CD4-positive, alpha-beta T cell (primary cell): ENCODE measurements at places on chromosomes 4 and X.

DNA sequence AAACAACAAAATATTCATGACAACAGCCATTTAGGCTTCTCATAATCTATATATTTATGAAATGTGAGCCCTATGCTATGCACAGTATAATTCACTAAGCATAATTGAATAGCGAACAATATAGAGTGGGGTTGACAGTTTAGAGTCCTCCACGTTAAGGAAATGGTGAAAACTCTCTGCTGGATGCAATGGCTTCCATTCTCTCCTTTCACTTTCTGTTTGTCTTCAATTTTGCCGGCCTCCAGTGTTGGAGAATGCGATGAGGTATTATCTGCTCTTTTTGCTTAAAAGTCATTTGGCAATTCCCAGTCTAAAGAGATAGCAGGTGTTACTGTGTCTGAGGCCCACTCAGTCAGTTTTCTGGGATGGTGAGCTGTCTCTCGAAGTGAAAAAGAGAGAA is 52.1 kb downstream of the NPY5R start:
- no peak for DNase-seq

DNA sequence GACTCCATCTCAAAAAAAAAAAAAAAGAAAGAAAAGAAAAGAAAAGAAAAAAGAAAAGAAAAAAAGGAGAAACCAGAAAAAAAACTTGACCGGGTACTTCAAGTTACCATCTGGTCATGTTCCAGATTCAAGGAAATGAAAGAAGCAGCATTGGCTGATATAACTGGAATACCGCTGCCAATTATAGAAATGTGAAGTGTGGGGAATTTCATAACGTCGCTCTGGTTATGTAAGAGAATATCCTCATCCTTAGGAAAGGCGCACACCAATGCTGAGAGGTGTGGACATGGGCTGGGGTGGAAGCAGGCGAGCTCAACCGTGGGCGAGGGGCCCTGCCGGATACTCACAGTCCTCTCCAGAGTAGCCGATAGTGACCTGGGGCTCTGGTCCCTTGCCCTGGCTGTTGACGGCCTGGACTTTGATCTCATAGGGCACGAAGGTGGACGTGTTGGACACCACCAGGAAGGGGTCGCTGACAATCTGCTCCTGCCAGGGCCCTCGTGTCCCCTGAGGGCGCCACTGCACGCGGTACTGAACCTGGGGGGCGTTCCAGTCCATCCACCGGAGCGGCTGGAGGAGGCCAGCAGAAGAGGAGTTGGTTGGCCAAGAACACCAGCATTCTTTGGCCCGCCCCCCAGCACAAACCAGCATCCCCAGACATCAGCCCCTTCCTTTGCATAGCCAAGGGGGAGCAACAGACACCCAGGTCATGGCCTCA is 19.5 kb downstream of the L1CAM start:
- DNase-seq, result no peak

- no peak for DNase-seq
Observed at GRCh38 chrX:38175139-38175538, 45.5 kb downstream of the SRPX start.

DNA sequence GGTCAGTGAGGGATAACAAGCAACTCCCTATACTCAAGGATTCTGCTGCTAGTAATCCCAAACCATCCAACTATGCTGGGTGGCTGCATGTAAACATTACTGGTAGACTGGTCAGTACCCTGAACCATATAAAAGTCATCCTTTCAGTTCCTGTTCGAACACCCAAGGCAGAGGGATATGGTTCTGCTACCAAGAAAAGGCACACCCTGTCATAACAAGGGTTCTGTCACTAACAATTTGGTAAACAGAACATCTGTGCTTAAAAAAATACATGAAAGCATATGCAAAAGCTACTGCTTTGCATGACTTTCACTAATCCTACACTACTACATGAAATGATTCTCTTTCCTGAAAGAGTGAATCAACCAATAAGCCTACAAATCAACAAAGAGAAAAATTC is 76.8 kb upstream of the MCF2 start:
- DNase-seq, result no peak

DNA sequence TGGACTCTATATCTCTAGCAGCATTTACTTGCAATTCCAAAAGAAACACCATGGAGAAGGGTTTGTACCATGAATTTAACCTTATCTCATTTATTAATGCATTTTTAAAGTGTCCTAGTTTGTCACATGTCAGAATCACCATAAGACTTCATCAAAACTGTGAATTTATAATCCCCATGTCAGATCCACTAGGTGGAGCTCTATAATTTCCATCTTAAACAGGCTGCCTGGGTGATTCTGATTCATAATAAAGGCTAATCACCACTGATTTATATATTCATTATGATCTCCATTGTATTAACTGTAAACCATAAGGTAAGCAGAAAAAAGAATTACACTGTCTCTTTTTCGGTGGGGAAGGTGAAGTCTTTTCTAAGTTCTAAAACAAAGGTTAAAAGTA is 4.0 kb downstream of the TCEAL2 start:
- no peak for DNase-seq

GRCh38 chr4:185902654-185903053 is 90.7 kb upstream of the SORBS2 start:
- no peak for DNase-seq

DNA sequence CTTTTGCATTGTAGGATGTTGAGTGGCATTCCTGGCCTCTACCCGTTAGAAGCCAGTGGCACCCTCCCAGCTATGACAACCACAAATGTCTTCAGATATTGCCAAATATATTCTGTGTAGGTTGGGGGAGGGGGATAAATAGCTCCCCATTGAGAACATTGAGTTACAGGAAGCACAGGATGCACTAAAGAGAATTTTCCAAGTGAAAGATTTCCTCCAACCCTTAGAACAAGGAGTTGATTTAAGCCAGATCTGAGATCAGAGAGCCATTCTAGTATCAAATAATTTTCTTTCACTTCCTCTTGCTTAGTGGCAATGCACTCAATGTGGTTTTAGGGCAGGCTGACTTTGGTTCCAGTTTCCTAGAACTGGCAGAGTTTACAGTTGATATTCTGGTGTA is 436.6 kb downstream of the C4orf33 start:
- no peak for DNase-seq

- DNase-seq, result peak; percentile 35
Observed at GRCh38 chr4:56757821-56758411, 63.6 kb downstream of the SPINK2 start.

GRCh38 chrX:154019633-154020528 is at the start of gene IRAK1:
Gene IRAK1 (minus strand): TSS chrX:154019902. CDS start chrX:154019812, 90 bp downstream.
- peak; percentile 80 for DNase-seq

DNA sequence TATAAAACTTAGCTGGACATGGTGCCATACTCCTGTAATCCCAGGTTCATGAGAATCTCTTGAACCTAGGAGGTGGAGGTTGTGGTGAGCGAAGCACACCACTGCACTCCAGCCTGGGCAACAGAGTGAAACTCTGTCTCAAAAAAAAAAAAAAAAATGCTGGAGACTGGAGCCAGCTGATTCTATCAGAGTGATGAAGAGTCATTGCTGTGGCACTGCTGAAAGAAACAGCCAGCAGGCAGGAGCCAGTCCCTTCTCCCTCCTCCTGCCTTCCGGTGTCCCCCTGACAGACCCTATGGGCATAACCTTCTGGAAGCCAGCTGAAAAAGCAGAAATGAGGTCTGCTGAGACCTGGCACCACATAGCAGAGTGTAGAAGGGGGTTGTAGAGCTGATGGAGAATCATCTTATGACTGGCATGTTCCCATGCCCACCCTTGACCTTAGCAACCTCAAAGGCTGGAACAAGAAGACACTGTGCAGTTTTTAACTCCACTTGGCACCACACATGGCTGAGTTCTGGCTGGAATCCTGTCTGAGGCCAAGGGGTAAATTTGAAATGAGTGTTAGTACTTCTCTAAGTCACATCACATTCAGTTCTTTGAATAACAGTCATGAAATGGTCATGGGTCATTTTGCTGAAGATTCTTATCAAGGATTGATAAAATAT is 2.6 kb upstream of the SPINK2 start:
- DNase-seq, result no peak

- DNase-seq, result no peak
Observed at GRCh38 chrX:148322906-148323305, 177.5 kb upstream of the AFF2 start.

DNA sequence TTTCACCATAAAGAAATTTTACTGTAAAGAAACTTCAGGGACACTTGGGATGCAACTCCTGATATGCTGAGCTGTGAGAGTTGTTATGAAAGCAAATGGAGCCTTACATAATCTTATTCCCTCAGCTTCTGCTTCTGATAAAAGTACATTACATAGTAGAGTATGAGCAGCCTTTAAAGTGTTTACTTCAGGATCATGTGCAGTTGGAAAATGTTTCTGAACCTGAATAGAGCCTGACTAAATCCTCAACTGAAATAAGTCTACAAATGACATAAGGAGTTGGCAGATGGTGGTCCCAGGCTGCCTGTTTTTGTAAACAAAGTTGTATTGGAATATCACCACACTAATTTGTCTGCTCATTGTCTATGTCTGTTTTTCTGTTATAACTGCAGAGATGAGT is 19.3 kb downstream of the RASSF6 start:
- DNase-seq, result no peak

DNA sequence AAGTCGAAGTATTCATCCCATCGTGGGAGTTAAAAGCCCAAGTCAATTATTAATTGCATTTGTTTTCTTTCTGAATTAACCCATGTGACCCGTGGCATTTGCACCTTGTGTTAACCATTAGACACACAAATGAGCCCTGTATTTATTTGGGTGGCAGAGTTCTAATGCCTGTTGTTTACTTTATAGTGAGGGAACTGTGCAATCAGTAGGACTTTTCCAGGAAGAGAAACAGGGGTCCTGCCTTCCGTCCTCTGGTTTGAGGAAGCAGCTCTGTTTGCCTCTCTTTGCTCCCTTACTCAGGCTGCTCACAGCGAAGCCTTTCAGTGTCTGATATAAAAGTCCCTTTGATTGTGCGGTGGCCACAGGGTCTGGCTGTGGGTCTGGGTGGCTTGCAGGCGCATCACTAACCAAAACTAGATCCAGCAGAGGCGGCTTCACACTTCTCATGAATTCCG is 263.6 kb downstream of the PTTG2 start:
- no peak for DNase-seq

DNA sequence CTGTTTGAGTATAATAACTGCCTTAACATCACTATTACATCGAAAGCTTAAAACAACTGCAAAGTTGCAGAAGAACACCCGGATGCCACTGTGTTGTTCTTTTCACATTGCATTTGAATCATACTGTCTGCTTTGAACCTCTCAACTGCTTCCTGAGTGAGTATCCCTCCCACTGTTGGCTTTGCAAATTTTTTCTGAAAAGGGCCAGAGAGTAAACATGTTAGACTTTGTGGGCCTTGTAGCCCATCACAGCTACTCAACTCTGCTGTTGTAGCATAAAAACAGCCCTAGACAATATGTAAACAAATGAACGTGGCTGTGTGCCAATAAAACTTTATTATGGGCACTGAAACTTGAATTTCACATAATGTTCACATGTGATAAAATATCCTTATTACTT is 76.1 kb downstream of the NSG1 start:
- no peak for DNase-seq

GRCh38 chr4:83388313-83388676 is 53.6 kb upstream of the HPSE start:
- DNase-seq, result peak; percentile 65

DNA sequence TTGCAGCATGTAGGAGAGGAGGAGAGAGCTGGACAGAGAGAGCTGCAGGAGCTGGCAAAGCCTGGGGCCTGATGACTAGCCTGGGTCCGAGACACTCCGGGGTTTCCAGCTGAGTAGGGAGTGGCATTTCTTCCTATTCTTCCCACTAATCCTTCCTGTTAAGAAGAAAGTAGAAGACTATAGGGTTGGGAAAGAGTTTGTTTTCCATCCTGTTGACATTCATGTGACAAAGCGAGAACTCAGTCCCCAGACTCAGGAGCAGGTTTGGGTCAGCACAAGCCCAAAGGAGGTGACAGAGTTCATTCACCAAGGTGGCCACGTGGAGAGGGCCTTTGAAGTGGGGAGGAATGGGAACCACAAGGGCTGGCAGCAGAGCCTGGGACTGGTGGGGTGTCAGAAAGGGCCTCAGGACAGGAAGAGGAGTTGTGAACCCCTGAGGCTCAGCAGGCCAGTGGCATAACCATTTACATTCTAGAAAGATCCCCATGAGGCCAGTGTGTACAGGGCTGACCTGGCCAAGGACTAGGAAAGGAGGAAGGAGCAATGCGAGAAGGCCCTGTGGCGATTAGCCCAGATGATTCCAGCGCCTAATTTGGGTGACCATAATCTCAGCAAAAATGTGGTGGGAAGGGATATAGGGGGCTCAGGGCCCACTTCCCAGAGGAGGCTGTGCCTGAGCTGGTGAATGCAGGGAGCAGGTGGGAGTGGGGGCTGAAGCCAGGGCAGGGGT is 3.3 kb upstream of the HAUS3 start:
- no peak for DNase-seq

GRCh38 chrX:40757058-40757457 is 21.7 kb upstream of the MED14 start:
- DNase-seq, result no peak

- no peak for DNase-seq
Observed at GRCh38 chrX:119677654-119677981, 15.3 kb downstream of the SEPTIN6 start.

DNA sequence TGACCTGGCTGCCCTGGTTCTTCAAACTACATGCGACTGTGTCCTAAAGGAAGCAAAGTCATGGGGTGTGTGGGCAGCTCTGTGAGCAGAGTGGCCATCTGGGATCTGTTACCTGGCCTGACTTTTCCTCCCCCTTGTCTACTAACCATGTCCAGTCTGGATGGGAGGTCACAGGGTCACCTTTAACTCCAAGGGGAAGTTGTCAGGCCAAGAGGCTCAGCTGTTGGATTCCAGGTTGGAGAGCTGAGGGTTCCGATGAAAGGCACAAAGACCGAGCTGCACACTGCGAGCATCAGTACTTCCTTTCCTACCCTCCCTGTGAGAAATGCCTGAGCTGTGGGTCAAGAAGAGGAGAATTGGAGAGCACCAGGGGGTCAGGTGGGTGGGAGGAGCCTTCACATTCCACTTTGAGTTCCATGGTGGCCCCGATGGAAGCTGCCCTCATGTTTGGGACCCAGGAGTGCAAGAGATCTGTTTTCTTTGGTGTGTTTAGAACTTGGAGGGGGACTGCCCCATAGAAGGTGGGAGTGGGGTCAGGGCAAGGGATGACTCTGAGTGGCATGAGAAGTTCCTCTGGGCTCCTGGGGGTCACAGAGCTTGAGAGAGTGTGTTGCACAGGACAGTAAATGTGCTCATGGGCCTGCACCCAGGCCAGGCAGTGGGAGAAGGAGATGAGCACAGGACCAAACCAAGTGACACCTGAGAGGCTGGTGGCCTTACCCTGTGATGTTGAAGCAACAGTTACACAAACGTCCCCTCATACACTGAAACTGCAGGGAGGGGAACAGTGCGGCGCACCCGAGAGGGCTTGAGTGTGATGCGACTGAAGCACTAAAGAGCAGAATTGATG is 36.2 kb downstream of the RGS12 start:
- no peak for DNase-seq

DNA sequence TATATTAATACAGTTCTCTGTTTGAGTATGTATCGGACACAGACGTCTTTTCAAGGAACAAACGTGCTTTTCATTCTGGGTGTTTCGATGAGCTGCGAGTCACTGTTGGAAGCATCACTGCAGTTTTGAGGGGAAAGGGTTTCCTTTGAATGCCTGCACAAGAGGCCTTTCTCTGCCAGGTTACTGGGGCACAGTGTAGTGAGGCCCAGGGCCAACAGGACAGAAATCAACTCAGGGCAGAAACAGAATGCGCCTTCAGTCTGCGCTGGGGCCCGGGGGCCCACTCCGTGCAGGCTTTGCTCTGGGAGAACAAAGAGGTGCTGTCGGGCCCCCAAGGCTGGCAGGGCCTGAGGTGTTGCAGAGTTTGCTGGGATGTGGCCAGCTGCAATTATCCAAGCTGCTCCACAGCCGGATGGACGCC is 2.3 kb upstream of the PPP2R3B start:
- no peak for DNase-seq

- no peak for DNase-seq
Observed at GRCh38 chrX:63561425-63561824, 210.3 kb upstream of the SPIN4 start.
